SK-N-SH (cell line): ENCODE measurements at places on chromosomes 16 and 17. TPM values are rescaled to one million over a fixed set of nuclear protein-coding genes. Genes with fewer than 3 reads are reported as not detected.

The DPEP1 gene
- polyA plus RNA-seq = 0.05 TPM in 1 of 2 replicates, not detected in the other

DNA sequence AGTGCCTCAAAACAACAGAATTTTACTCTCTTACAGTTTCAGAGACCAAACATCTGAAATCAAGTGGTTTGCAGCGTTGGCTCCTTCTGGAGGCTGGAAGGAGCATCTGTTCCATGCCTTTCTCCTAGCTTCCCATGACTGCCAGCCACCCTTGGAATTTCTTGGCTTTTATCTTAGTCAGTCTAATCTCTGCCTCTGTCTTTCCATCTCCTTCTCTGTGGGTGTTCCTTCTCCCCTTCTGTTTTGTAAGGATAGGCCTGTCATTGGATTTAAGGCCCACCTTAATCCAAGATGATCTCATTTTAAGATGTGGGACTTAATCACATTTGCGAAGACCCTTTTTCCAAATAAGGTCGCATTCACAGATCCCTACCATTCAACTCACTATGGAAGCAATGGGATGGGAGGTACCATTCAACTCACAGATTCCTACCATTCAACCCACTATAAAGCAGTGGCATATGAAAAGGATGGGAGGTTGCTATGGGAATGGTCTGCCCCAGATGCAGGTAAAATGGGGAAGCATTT, 321.8 kb downstream of the WWOX start:
- H3K4me1 ChIP-seq = no peaks in the 10 kb centered on the region
- H3K36me3 ChIP-seq = no peaks in the 10 kb centered on the region
- no peak for DNase-seq

- no peak overlapping the region for H3K4me3 ChIP-seq
- no peaks in the 10 kb centered on the region for H3K36me3 ChIP-seq
- DNase-seq = peak; percentile 37
- peaks cover 76% of the 10 kb centered on the region for H3K4me1 ChIP-seq
These were observed 1.6 kb downstream of the CYGB start for GRCh38 chr17:76535788-76536510.

GRCh38 chr17:36689089-36689667, 87.8 kb downstream of the MRM1 start:
- H3K4me1 ChIP-seq = no peaks in the 10 kb centered on the region
- DNase-seq = no peak
- no peaks in the 10 kb centered on the region for H3K27me3 ChIP-seq
- no peak overlapping the region for H3K4me3 ChIP-seq
- H3K36me3 ChIP-seq = no peaks in the 10 kb centered on the region
- H3K27ac ChIP-seq = no peak overlapping the region

GRCh38 chr16:27482397-27483087, 67.2 kb downstream of the GTF3C1 start:
- H3K27ac ChIP-seq = no peak overlapping the region
- no peak for DNase-seq
- H3K4me3 ChIP-seq = no peak overlapping the region
- peaks cover 67% of the 10 kb centered on the region for H3K36me3 ChIP-seq

The ENO3 gene
- polyA plus RNA-seq = 29.2 and 32.5 TPM in 2 replicates

DNA sequence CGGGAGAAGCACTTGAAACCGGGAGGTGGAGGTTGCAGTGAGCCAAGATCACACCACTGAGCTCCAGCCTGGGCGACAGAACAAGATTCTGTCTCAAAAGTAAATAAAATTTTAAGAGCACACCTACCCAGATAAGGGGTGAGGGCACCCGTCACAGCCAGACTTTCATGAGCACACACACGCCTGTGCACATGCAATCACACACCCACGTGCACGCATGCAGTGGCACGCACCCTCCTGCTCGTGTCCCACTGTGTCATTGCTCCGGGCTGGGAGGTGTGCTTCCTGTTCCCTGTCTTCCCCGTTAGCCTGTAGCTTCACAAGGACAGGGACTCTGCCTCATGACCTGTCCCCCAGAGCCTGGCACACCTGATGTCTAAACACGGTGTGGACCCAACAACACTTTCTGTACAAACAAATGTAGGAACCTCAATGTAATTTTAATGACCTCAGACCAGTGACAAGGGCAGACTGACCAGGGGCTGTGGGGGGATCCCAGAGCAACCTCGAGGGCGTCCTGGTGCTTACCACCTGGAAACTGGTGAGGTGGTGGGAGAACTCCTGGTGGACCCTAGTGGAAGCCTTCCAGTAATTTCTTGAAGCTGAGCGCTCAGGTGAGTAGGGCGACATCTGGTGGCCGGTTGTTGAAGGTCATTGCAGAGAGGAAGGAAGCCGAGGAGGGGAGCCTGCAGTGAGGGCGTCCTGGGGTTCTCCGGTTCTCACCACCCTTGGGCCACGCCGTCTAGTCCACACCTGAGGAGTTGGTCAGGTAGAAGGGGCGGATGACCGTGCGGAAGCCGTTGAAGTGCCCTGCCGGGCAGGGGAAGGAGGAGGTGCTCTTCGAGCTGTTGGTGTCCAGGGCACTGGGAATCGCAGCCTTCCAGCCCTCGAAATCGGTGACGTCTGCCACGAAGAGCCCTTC, 8.6 kb downstream of the LGALS3BP start:
- DNase-seq = peak; percentile 93
- H3K27me3 ChIP-seq = no peaks in the 10 kb centered on the region
- peak overlapping the region; percentile 65 for H3K27ac ChIP-seq
- H3K4me1 ChIP-seq = peaks cover 29% of the 10 kb centered on the region; the same call in 1 of the 2 replicates

The PYDC1 gene
- not detected in 2 replicates for polyA plus RNA-seq

DNA sequence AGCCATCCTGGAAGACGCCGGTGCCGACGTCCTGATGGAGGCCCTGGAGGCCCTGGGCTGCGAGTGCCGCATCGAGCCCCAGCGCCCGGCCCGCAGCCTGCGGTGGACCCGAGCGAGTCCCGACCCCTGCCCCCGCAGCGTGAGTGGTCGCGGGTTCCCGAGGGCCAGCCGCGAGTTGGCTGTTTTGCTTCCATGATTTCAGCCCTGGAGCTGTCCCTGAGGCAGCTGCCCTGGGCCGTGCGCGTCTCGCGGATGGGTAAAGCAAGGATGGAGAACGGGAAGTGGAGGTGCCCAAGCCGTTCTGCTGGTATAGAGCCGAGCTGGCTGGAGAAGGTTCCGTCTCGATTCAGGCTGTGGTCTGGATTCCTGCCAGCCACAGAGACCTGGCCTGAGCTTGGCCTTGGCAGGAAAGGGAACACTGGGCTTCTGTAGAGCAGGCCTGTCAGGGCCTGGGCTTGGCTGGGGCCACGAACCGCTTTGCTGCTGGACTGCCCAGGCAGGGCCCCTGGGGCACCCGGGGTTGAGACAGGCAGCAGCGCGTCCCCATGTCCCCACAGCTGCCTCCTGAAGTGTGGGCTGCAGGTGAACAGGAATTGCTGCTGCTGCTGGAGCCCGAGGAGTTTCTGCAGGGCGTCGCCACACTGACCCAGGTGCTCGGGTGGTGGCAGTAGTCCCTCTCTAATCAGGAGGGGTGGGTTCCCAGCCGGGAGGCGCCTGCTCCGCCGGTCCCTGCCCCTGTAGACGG, 941 bp upstream of the MRPS34 start:
- peaks cover 41% of the 10 kb centered on the region; the same call in 1 of the 2 replicates for H3K36me3 ChIP-seq
- H3K27ac ChIP-seq = peak overlapping the region; percentile 78; the same call in 1 of the 2 replicates
- DNase-seq = no peak

The TM4SF5 gene
- polyA plus RNA-seq = not detected in 2 replicates

DNA sequence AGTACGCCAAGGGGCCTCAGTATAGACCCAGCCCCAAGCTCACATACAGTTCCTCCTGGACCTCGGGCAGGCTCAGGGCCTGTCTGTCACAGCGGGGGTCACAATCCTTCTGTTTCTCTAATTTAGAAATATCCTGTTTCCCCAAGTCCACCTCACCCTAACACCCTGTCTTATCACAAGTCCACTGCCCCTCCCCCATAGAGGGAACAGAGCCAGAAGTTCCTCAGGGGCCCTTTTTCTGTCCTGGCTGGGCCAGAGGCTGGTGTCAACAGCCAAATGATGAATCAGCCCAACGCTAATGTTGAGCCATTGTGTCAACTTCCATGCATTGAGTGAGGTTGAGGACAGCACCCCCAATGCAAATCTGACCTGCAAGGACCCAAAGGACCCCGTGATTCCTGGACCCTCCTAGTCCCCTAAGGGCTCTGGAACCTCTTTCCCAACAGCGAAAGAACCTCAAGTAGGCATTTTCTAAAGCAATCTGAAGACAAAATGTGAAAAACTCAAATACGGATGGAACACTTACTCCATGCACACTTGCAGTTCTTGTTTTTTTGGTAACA, 58.6 kb downstream of the PECAM1 start:
- no peak overlapping the region for H3K27ac ChIP-seq
- H3K4me1 ChIP-seq = peaks cover 23% of the 10 kb centered on the region; the same call in 1 of the 2 replicates
- no peaks in the 10 kb centered on the region for H3K36me3 ChIP-seq
- no peak for DNase-seq

The TSPAN10 gene
- 4.7 and 6.0 TPM in 2 replicates for polyA plus RNA-seq

The COPZ2 gene
- polyA plus RNA-seq = 31.2 and 36.9 TPM in 2 replicates

The SLC16A3 gene
- polyA plus RNA-seq = 68.8 and 70.7 TPM in 2 replicates

The KRTAP9-8 gene
- not detected in 2 replicates for polyA plus RNA-seq

DNA sequence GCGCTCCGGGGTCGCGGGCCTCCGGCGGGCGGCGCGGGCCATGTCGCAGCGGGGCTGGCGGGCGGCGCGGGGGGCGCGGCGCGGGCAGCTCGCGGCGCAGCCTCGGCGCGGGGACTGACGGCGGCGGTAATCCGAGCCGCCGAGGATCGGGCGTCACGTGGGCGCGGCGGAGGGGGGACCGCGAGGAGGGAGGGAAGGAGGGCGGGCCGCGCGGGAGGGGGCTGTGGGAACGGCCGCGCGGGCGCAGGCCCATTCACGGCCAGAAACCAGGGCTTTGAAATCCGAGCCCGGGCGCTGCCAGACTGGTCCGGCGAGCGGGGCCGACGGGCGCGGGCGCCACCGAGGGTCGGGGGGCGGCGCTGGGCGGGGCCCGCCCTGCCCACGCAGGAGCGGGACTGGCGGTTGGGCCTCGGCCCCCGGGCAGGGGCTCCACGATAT, at the start of gene MTSS2:
MTSS2 (minus strand) TSS at position 116 of the 438 bp plus-strand sequence. CDS start 262 bp downstream, outside the sequence.
- peaks cover 5% of the 10 kb centered on the region for H3K36me3 ChIP-seq
- peak; percentile 97 for DNase-seq
- H3K4me1 ChIP-seq = peaks cover 24% of the 10 kb centered on the region

DNA sequence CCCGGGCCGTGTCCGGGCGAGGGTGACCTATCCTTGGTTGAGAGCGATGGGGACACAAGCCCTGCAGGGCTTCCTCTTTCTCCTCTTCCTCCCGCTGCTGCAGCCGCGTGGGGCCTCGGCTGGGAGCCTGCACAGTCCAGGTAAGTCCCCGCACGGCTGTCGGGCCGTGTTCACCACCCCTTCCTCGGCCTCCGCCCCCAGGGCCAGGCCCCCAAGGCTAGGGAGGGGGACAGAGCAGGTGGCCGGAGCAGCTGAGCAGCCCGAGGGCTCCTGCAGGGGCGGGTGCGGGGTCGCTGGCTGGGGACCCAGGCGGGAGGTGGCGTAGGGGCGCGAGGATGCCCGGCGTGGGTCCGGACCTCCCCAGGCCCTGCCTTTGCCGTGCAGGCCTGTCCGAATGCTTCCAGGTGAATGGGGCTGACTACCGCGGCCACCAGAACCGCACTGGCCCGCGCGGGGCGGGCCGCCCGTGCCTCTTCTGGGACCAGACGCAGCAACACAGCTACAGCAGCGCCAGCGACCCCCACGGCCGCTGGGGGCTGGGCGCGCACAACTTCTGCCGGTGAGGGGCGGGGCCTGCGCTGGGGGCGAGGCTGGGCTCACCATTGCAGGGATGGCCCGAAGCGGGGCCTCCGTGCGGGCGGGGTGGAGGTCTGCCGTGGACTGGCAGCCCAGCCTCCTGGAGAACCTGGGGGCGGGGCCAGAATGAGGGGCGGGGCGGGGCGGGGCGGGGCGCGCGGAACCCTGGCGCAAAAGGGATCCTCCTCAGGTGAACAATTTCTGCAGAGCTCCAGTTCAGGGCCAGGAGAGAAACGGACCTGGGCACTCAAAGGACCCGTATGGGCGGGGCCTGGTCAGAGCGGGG, 631 bp downstream of the KREMEN2 start:
- no peak overlapping the region for H3K27ac ChIP-seq
- H3K36me3 ChIP-seq = no peaks in the 10 kb centered on the region
- H3K4me3 ChIP-seq = peak overlapping the region; percentile 50
- peaks cover 21% of the 10 kb centered on the region; the same call in 1 of the 2 replicates for H3K4me1 ChIP-seq
- H3K27me3 ChIP-seq = peaks cover 17% of the 10 kb centered on the region

DNA sequence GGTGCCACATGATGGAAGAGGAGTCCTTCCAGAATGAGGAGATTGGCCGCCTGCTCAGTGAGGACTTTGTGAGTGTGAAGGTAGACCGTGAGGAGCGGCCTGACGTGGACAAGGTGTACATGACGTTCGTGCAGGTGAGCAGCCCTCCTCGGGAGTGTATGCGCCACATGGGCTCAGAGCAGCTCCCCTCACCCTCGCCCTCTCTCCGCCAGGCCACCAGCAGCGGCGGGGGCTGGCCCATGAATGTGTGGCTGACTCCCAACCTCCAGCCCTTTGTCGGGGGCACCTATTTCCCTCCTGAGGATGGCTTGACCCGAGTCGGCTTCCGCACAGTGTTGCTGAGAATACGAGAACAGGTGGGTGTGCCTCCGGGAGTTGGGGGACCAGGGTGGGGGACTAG, 1.9 kb downstream of the SPATA20 start:
- DNase-seq = no peak
- no peaks in the 10 kb centered on the region for H3K27me3 ChIP-seq
- no peak overlapping the region for H3K27ac ChIP-seq
- H3K4me3 ChIP-seq = no peak overlapping the region

DNA sequence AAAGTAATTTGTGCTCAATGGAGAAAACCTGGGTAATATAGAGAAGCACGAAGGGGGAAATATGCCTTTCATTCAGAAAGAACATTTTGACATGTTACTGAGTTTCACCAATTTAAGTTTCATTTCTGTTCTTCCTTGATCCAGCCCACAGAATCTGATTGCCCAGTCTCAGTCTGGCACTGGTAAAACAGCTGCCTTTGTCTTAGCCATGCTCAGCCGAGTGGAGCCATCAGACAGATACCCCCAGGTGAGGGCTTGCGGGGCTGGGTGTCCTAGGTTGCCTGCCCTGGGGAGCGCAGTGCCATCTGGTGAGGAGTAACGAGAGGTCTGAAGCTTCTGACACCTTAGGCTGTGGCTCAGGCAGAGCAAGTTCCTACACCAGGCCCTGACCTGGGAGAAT, 17.7 kb downstream of the DDX19A start:
- no peak for DNase-seq
- no peak overlapping the region for H3K27ac ChIP-seq
- H3K4me3 ChIP-seq = no peak overlapping the region
- H3K4me1 ChIP-seq = no peaks in the 10 kb centered on the region

- H3K4me1 ChIP-seq = peaks cover 31% of the 10 kb centered on the region
- H3K4me3 ChIP-seq = peak overlapping the region; percentile 80
- H3K27ac ChIP-seq = peak overlapping the region; percentile 88; the same call in 1 of the 2 replicates
- H3K36me3 ChIP-seq = peaks cover 47% of the 10 kb centered on the region
- peak; percentile 69 for DNase-seq
These were observed 1.0 kb downstream of the MTMR4 start for GRCh38 chr17:58513267-58513964.

GRCh38 chr17:74078363-74078941, 125.0 kb upstream of the RPL38 start:
- no peaks in the 10 kb centered on the region for H3K4me1 ChIP-seq
- no peak overlapping the region for H3K27ac ChIP-seq
- no peaks in the 10 kb centered on the region for H3K27me3 ChIP-seq

DNA sequence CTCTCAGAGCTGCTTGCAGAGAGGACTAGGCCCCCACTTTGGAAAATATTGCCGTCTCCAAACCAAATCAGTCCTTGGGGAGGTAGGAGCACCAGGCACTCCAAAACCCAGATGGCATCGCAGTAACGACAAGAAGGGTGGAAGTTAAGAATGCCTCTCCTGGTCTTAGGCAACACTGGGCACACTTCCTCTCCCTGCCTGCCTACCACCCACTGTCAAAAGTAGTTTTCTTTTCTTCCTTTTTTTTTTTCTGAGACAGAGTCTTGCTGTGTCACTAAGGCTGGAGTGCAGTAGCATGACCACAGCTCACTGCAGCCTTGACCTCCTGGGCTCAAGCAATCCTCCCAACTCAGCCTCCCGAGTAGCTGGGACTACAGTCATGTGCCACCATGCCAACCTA, 47.2 kb downstream of the SRL start:
- no peak for DNase-seq
- H3K4me3 ChIP-seq = no peak overlapping the region
- no peak overlapping the region for H3K27ac ChIP-seq
- no peaks in the 10 kb centered on the region for H3K4me1 ChIP-seq
